Hindlimb muscle (tissue), 1 donor: ENCODE measurements at places on chromosomes 13 and 19.

GRCh38 chr13:71149498-71150363 is 717.3 kb downstream of the DACH1 start:
- DNase-seq, result no peak

DNA sequence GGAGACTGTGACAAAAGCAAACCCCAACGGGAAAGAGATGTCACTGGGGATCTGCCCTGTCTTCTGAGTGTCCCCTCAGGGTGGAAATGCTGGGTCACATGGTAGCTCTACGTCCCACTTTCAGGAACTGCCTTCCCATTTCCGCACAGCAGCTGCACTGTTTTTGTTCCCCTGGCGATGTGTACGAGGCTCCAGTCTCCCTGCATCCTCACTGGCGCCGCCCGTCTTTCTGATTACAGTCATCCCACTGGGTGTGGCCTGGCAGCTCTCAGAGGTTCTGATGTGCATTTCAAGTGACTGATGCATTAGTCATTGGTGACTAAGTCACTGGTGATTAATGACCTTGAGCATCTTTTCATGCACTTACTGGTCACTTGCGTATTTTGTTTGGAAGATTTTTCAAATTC is 21.2 kb downstream of the PCID2 start:
- no peak for DNase-seq

DNA sequence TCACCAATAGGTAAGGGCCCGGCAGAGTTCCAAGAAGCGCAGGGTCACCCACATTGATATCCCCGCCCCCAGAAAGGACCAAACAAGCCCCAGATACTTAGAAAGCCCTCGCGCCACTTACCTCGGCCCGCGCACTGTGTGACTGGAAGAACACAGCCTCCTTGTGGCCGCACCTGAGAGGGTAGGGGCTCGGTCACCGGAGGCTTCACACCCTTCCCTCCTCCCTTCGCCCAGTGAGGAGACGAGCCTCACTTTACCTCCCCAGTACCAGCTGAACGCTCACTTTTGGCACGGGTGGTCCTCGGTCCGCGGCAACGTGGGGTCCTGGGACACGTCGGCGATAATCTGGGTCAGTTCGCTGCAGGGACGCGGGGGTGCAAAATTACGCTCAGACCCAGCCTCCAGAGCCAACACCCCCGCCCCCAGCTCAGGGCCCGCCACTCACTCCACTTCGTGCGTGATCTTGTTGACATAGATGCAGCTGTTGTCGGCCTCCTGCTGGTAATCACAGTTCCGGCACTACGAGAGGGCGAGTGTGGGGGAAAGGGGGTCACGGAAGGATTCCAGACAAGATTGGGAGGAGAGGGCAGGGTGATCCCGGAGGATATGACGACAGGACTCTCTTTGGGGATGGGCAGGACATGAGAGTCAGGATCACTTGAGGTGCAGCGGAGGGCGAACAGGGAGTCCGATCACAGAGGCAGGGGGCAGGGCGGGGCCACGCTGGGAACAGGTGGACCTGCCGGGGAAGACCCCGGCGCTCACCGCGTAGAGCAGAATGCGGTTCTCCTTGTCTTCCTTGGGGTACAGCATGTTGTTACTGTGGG is 568 bp downstream of the POLR2I start:
- no peak for DNase-seq

- no peak for DNase-seq
These were observed 18.6 kb downstream of the NALCN start for GRCh38 chr13:101397742-101398141.

GRCh38 chr19:29501816-29502580 is 23.8 kb upstream of the VSTM2B start:
- DNase-seq, result no peak

GRCh38 chr19:17048885-17049453 is 22.4 kb upstream of the CPAMD8 start:
- no peak for DNase-seq

- no peak for DNase-seq
These were observed 73.0 kb downstream of the ZNF100 start for GRCh38 chr19:21694171-21694906.

DNA sequence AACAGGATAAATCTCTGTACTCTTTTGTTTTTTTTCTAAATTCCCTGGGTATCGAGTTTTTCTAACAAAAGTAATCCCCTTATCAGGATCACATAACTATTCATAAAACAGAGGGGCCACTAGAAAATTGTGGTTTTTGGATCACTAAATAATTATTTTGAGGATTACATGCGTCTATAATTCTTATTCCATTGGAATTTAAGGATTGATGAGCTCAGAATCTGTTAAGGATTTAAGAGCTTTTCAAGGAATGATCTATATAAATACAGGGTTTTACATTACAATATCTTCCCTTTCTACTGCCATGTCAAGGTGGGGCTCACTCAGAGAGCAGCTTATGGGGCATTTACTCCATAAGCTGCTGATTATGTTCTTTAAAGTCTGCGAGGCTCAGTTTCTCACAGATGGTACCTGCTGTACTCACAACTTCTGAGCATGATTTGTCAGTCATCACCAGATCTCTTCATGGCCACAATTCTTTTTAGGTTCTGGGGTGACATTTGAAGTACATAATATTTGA is 449.8 kb downstream of the PCDH17 start:
- no peak for DNase-seq

- no peak for DNase-seq
These were observed 79.7 kb downstream of the ESD start for GRCh38 chr13:46717275-46717674.

DNA sequence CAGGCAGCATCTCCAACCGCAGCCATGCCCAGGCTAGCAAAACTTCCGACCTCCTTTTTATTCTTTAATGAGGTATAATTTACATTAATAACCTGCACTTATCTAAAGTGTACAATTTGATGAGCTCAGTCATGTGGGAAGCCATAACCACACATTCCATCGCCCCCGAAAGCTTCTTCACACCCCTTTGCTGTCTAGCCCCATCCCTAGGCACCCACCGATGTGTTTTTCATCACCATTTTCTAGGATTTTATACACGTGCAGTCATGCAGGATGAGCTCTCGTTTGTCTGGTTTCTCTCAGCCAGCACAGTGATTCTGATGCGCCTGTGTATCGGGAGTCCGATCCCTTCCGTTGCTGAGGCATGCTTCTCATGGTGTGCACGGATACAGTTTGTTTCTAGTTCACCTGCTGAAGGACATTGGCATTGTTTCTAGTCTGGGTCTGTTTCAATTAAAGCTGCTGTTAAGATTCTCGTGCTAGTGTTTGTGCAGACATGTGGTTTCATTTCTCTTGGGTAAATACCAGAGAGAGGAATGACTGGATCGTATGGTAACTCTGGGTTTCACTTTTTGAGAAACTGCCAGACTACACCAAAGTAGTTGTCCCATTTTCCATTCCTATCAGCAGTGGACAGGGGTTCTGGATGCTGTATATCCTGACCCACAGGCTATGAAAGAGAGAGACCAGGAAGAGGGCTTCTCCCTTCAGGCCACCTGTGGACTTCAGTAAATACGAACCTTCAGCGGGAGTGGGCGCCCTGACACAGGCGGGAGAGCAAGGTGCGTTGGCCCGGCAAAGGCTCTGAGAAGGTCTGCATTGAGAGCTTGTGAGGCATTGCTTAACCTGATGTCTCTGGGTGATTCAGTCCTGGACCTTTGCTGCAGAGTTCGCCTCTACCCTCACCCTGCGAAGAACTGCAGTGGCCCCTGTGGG is 4.9 kb downstream of the AP1M1 start:
- no peak for DNase-seq

GRCh38 chr19:35222373-35223015 is 6.0 kb downstream of the FAM187B start:
- no peak for DNase-seq

DNA sequence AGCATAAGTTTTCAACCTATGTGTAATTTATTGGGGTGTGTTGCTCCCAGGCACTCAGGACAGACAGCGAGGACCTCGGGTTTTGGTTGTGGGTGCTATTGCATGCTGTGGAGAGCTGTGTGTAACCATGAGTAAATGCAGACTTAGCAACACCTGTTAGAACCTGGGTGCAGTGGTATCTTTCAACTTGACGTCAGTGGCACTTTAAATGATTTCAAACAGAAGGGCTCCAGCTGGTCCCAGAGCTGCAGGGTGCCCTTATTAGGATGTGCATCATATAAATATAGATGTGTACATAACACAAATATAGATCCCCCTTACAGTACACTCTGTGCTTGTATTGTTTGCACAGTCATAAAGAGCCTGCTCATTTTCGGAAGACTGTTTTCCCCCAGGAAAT is 228.3 kb upstream of the IRS2 start:
- DNase-seq, result no peak

DNA sequence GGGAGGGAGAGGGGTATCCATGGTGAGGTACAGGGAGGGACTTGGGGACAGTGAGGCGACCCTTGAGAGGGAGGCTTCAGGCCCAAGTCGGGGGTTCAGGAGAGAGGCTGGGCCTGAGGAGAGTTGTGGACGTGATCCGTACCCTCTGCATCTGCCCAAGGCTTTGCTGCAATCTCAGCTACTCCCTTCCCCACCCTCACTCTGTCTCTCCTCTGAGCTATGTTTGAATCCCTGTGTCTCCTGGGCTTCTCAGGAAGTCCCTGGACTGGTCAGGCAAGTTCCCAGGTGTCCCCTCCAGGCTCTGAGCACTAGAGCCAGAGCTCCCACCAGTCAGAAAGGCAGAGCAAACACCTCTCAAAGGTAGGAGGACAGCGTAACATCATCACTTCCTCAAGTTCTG is 1.8 kb downstream of the LIN37 start:
- no peak for DNase-seq

DNA sequence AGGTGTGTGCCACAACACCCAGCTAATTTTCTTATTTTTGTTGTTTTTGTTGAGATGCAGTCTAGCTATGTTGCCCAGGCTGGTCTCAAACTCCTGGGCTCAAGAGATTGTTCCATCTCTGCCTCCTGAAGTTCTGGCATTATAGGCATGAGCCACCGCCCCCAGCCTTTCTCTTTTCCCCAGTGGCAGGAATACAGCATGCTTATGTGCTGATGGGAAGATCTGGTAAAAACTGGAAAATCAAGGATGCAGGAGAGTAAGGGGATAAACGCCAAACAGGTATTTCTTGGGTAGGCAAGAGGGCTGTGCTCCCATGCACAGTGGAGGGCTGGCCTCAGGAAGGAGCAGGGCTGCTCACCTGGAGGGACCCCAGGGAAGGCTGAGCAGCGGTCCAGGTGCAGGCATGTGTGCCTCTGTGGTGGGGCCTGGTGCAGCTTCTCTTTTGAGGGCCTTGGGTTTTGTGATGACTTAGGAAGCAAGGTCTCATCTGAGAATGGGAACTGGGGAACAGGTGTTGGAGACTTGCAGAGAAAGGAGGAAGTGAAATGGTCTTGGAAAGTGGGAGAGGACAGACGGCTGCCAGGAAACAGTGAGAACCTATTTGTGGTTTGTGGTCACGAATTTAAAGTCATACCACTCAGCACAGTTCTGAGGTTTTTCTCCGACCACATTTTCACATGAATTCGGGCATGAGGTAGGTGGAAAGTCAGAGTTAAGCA is 106.5 kb downstream of the TEX26 start:
- no peak for DNase-seq

DNA sequence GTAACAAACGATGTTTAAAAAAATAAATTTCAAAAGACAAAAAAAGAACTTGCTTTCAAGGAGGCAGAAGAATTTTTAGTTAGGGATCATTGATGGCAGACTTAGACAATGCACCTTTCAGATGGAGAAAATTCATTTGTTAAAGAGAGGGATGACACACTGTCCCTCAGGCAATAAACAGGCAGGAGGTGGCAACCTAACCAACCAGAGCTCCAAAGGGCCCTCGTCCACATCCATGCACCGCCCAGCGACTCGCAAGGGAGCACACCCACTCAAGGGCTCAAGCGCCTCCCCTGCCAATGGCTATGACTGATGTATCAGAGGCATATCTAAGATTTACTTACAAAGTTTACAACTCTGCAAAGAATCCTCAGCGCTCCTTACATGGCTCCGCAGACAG is 81.9 kb downstream of the TUBGCP3 start:
- no peak for DNase-seq

DNA sequence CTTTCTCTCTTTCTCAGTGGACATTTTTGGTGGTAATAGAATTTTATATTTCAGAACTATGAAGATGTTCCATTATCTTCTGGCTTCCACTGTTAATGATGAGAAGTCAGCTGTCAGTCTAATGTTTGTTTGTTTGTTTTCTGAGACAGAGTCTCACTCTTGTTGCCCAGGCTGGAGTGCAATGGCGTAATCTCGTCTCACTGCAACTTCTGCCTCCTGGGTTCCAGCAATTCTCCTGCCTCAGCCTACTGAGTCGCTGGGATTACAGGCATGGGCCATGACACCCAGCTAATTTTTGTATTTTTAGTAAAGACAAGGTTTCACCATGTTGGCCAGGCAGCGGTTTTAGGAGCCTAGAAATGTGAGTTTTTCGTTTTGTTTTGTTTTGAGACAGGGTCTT is 4.7 kb downstream of the ZNF317 start:
- DNase-seq, result no peak

DNA sequence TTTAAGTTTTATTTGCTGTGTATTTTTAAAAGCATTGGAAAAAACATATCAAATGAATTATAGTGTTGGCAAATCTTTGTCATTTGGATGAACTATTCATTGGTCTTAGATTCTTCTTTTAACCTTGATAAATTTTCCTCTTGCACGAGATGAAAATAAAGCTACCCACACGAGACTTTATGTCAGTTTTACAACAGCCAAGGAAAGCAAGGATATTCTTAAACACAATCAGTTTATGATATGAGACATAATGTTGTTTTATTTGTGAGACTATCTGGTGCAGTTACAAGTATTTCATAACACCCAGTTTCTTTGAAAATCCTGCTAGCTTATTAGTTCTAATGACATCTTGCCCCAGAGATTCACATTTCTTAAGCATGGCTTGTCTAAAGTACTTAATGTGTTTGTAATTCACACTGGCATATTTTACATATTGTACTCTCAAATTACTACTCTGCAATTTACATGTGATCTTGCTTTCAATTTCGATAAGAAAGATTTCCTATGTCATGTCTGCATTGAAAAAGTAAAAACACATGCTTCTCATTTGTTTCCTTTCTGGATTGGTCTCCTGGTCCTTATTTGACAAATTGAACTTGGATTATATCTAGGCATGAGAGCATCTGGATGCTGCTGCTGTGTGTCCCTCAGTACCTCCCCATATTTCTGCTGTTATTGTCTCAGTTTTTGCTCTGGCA is 955.5 kb upstream of the PCDH9 start:
- DNase-seq, result peak; percentile 29

DNA sequence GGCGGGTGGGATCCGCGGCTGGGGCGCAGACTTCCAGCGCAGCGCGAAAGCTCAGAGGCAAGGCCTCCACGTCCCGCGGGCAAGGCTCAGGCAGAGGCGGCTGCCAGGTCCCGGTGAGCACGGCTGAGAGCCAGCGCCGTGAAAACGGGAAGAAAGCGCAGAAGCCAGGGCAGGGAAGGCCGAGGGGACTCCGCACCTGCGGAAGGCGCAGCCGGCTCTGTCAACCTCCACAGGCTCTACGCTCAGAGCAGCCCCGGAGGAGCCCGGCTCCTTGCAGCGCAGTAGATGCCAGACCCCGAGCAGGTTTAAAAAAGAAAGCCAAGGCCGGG is 131.0 kb downstream of the RNF17 start:
- DNase-seq, result no peak

- no peak for DNase-seq
These were observed 9.6 kb upstream of the SLITRK6 start for GRCh38 chr13:85808811-85809210.

- no peak for DNase-seq
These were observed 292.3 kb upstream of the SPRY2 start for GRCh38 chr13:80633251-80633650.
